ENCODE measurements at places on chromosomes 4 and X. TPM values are rescaled to one million over a fixed set of nuclear protein-coding genes. Genes with fewer than 3 reads are reported as not detected.
A peak's percentile ranks its signal among the peaks of the same experiment; 100 is the strongest.

DNA sequence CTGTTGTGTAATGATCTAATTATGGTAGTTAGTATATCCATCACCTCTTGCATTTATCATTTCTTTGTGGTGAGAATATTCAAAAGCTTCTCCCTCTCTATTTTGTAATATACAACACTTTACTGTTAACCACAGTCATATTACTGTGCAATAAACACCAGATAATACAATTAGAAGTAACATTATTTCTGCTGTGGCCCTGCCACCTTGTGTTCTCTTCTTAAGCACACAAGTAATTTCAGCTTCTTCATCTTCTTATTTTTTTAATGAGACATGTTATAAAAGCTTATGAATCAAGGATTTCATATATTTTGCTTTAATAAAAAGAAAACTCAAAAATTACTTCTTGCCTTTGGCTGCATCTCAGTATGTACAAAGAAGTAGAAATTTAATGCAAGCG, 675.2 kb upstream of the INTU start:
- ATAC-seq = no peak

- ATAC-seq = no peak
These were observed 1620.9 kb downstream of the STIM2 start for GRCh38 chr4:28481565-28481964.

DNA sequence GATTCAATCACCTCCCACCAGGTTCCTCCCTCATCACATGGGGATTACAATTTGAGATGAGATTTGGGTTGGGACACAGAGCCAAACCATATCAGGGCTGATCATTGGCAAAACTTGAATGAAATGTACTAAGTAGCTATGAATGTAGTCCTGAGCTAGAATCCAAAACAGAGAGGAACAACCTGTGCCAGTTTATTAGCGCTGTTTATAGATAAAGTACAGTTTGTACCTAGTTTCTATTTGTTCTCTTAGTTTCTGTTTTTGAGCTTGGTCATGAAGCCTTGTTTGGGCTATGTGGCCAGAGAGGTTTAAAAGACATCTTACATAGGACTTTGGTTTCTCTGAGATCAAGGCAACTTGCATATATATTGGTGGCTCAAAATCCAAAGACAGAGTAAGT, 66.9 kb upstream of the INPP4B start:
- peak; percentile 84 for ATAC-seq

DNA sequence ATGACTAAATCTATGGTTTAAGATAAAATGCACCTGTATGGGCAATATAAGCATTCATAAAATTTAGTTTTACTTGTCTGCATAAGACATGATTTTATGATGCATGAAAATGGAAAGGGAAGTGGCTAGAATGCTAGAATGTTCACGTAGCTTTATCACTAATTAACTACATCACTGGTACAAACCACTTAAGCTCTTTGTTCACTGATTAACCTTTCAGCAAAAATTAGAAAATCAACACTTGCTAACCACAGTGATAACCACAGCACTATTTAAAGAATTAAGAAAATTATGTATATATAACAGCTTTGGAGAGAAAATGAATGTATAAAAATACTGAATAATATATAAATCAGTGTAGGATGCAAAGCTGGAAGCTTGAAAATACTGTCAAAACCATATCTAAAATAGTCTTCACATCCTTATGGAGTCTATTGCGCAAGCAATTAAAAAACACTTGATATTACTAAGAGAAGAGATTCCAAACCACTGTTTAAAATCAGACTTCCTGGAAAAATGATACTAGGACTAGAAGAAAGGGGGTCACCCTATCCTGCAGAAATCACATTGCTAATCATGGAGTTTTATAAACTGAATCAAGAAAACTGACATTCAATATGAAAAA, 51.9 kb downstream of the EFHC2 start:
- ATAC-seq = no peak

GYG2 gene
- total RNA-seq = 4.8 TPM

Data from gastroesophageal sphincter (tissue), 4 donors.